ENCODE measurements at places on chromosomes 12 and 14. TPM values are rescaled to one million over a fixed set of nuclear protein-coding genes. Genes with fewer than 3 reads are reported as not detected.

GRCh38 chr14:102020058-102020971, 55.9 kb downstream of the DYNC1H1 start:
- peaks cover 87% of the 10 kb centered on the region for H3K36me3 ChIP-seq
- peaks cover 13% of the 10 kb centered on the region for H3K4me1 ChIP-seq
- peak overlapping the region; percentile 32 for H3K4me3 ChIP-seq
- DNase-seq: peak; percentile 51

DNA sequence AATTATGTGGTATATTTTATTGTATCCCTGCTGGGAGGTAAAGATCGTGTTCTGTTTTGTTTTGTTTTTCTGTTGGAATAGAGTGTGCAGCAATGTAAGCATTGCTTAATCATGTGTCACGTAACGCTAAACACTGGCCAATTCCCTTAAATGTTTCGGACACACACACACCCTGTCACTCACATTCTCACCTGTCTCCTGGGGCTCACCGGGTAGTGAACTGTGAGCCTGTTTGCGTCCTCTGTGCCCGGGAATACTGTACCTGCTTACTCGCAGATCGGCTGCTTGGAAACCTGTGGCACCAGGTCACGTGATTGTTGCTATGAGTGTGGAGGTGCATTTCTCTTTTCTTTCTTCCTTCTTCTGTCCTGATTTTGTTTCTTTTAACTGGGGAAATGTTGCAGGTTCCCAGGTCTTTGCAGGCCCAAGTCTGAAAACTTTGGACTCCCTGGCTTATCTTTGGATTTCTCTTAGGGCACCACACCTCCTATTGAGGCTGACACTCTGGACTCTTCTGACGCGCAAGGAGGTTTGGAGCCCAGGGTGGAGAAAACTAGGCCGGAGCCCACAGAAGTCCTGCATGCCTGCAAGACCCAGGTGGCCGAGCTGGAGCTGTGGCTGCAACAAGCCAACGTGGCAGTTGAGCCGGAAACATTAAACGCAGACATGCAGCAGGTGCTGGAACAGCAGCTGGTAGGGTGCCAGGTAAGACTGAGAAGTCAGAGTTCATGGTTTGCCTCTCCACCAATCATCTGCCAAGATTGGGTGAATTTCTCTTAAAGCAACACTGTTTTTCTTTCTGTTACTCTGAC, 181.1 kb downstream of the ESR2 start:
- no peak for DNase-seq
- no peaks in the 10 kb centered on the region for H3K4me1 ChIP-seq
- peaks cover 82% of the 10 kb centered on the region for H3K36me3 ChIP-seq
- no peak overlapping the region for H3K4me3 ChIP-seq

- peaks cover 18% of the 10 kb centered on the region for H3K36me3 ChIP-seq
- H3K4me3 ChIP-seq: no peak overlapping the region
- H3K4me1 ChIP-seq: peaks cover 14% of the 10 kb centered on the region
- H3K27ac ChIP-seq: peak overlapping the region; percentile 28
- DNase-seq: no peak
- H3K27me3 ChIP-seq: no peaks in the 10 kb centered on the region
Measured at GRCh38 chr12:47200446-47200845, 120.7 kb upstream of the AMIGO2 start.

GRCh38 chr12:93550748-93551611, 21.5 kb upstream of the SOCS2 start:
- no peak for DNase-seq
- H3K4me3 ChIP-seq: no peak overlapping the region
- no peaks in the 10 kb centered on the region for H3K4me1 ChIP-seq

GRCh38 chr14:67977434-67978034, 158.0 kb downstream of the RAD51B start:
- H3K36me3 ChIP-seq: no peaks in the 10 kb centered on the region
- no peaks in the 10 kb centered on the region for H3K27me3 ChIP-seq
- DNase-seq: no peak
- no peak overlapping the region for H3K4me3 ChIP-seq
- H3K27ac ChIP-seq: no peak overlapping the region

GRCh38 chr12:124833693-124834122, 30.0 kb downstream of the SCARB1 start:
- H3K4me1 ChIP-seq: no peaks in the 10 kb centered on the region
- no peaks in the 10 kb centered on the region for H3K27me3 ChIP-seq
- H3K4me3 ChIP-seq: no peak overlapping the region
- H3K36me3 ChIP-seq: no peaks in the 10 kb centered on the region
- DNase-seq: no peak
- no peak overlapping the region for H3K27ac ChIP-seq

- DNase-seq: no peak
- no peaks in the 10 kb centered on the region for H3K4me1 ChIP-seq
- H3K27ac ChIP-seq: no peak overlapping the region
- no peaks in the 10 kb centered on the region for H3K27me3 ChIP-seq
- no peaks in the 10 kb centered on the region for H3K36me3 ChIP-seq
Measured at GRCh38 chr14:76053572-76054355, 68.2 kb downstream of the IFT43 start.

- no peaks in the 10 kb centered on the region for H3K4me1 ChIP-seq
- H3K36me3 ChIP-seq: no peaks in the 10 kb centered on the region
- H3K4me3 ChIP-seq: no peak overlapping the region
- no peak for DNase-seq
- no peak overlapping the region for H3K27ac ChIP-seq
Measured at GRCh38 chr14:95255013-95255412, 64.7 kb downstream of the CLMN start.

- no peak overlapping the region for H3K4me3 ChIP-seq
- H3K27me3 ChIP-seq: no peaks in the 10 kb centered on the region
Measured at GRCh38 chr14:90641615-90642243, 174.5 kb downstream of the TTC7B start.

GRCh38 chr12:118704527-118705241, 276.7 kb upstream of the SRRM4 start:
- H3K27me3 ChIP-seq: no peaks in the 10 kb centered on the region
- no peak overlapping the region for H3K27ac ChIP-seq
- no peak for DNase-seq
- H3K36me3 ChIP-seq: no peaks in the 10 kb centered on the region
- H3K4me3 ChIP-seq: no peak overlapping the region

- H3K27ac ChIP-seq: no peak overlapping the region
- H3K4me1 ChIP-seq: no peaks in the 10 kb centered on the region
- H3K4me3 ChIP-seq: no peak overlapping the region
- H3K27me3 ChIP-seq: no peaks in the 10 kb centered on the region
- no peak for DNase-seq
Measured at GRCh38 chr12:109581856-109582255, 8.3 kb downstream of the MVK start.

- no peaks in the 10 kb centered on the region for H3K4me1 ChIP-seq
- no peak overlapping the region for H3K27ac ChIP-seq
- no peak for DNase-seq
- H3K27me3 ChIP-seq: no peaks in the 10 kb centered on the region
- H3K4me3 ChIP-seq: no peak overlapping the region
Measured at GRCh38 chr12:44148936-44149335, 313.1 kb downstream of the TMEM117 start.

- H3K27ac ChIP-seq: peak overlapping the region; percentile 72
- peak overlapping the region; percentile 22 for H3K4me3 ChIP-seq
- DNase-seq: no peak
- H3K27me3 ChIP-seq: no peaks in the 10 kb centered on the region
- peaks cover 30% of the 10 kb centered on the region for H3K4me1 ChIP-seq
Measured at GRCh38 chr12:111056618-111057521, 136.5 kb upstream of the MYL2 start.

GRCh38 chr12:92076101-92076500, 69.5 kb downstream of the BTG1 start:
- H3K27me3 ChIP-seq: no peaks in the 10 kb centered on the region
- peaks cover 22% of the 10 kb centered on the region for H3K4me1 ChIP-seq
- DNase-seq: no peak
- H3K36me3 ChIP-seq: no peaks in the 10 kb centered on the region

DNA sequence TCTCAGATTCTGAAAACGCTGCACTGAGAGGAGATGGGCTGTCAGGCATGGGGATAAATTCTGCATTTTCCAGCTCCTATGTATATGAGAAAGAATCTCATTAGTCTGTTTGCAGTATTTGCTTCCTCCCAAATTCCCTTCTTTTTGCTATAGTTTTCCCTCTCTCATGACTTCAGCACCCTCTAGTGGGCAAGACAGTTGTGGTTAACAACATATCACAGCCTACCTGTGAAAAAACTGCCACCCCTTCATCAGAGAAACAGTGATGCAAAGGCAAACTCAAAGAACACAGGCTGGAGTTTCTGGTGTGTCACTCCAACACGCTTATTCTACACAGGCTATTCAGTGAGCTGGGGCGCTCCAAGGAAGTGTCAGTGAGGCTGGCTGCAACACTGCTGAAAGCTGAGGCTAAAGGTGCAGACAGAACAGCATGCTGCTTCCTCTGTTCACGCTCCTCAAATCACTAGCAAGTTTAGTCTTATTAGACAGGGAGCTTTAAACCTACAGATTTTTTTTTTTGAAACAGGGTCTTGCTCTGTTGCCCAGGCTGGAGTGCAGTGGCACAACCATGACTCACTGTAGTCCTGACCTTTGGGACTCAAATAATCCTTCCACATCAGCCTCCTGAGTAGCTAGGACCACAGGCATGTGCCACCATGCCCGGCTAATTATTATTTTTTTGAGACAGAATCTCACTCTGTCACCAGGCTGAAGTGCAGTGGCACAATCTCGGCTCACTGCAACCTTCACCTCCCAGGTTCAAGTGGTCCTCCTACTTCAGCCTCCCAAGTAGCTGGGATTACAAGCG, 19.3 kb downstream of the ZC2HC1C start:
- peak; percentile 54 for DNase-seq
- H3K4me1 ChIP-seq: no peaks in the 10 kb centered on the region
- no peaks in the 10 kb centered on the region for H3K27me3 ChIP-seq

GRCh38 chr12:1504895-1505311, 89.5 kb downstream of the FBXL14 start:
- H3K36me3 ChIP-seq: no peaks in the 10 kb centered on the region
- H3K4me3 ChIP-seq: no peak overlapping the region
- H3K27me3 ChIP-seq: peaks cover 2% of the 10 kb centered on the region
- H3K27ac ChIP-seq: no peak overlapping the region
- H3K4me1 ChIP-seq: peaks cover 4% of the 10 kb centered on the region

GRCh38 chr14:33206981-33207380, 268.3 kb downstream of the NPAS3 start:
- no peak overlapping the region for H3K4me3 ChIP-seq
- H3K27ac ChIP-seq: no peak overlapping the region
- H3K27me3 ChIP-seq: no peaks in the 10 kb centered on the region
- DNase-seq: no peak

GRCh38 chr14:59424341-59425071, 40.7 kb downstream of the GPR135 start:
- H3K4me3 ChIP-seq: no peak overlapping the region
- H3K27me3 ChIP-seq: peaks cover 2% of the 10 kb centered on the region
- no peaks in the 10 kb centered on the region for H3K4me1 ChIP-seq
- H3K36me3 ChIP-seq: no peaks in the 10 kb centered on the region
- H3K27ac ChIP-seq: no peak overlapping the region

GRCh38 chr14:22718091-22718490, 48.4 kb upstream of the OXA1L start:
- H3K4me1 ChIP-seq: no peaks in the 10 kb centered on the region
- no peak overlapping the region for H3K4me3 ChIP-seq
- no peaks in the 10 kb centered on the region for H3K36me3 ChIP-seq
- no peak overlapping the region for H3K27ac ChIP-seq
- DNase-seq: no peak
- peaks cover 19% of the 10 kb centered on the region for H3K27me3 ChIP-seq

- no peak overlapping the region for H3K4me3 ChIP-seq
- peaks cover 21% of the 10 kb centered on the region for H3K36me3 ChIP-seq
- H3K4me1 ChIP-seq: no peaks in the 10 kb centered on the region
- no peaks in the 10 kb centered on the region for H3K27me3 ChIP-seq
- DNase-seq: no peak
Measured at GRCh38 chr12:25106818-25107217, 88.1 kb downstream of the DNAI7 start.

- no peaks in the 10 kb centered on the region for H3K27me3 ChIP-seq
- no peak overlapping the region for H3K4me3 ChIP-seq
- H3K36me3 ChIP-seq: no peaks in the 10 kb centered on the region
- no peak overlapping the region for H3K27ac ChIP-seq
- no peak for DNase-seq
- no peaks in the 10 kb centered on the region for H3K4me1 ChIP-seq
Measured at GRCh38 chr14:75926431-75927115, 55.2 kb downstream of the TGFB3 start.

GRCh38 chr12:48542300-48542928, 17.0 kb downstream of the OR8S1 start:
- H3K4me1 ChIP-seq: no peaks in the 10 kb centered on the region
- H3K27ac ChIP-seq: no peak overlapping the region
- peak; percentile 32 for DNase-seq
- no peaks in the 10 kb centered on the region for H3K27me3 ChIP-seq
- no peak overlapping the region for H3K4me3 ChIP-seq
- no peaks in the 10 kb centered on the region for H3K36me3 ChIP-seq

- no peak overlapping the region for H3K4me3 ChIP-seq
- H3K4me1 ChIP-seq: no peaks in the 10 kb centered on the region
- no peak overlapping the region for H3K27ac ChIP-seq
- DNase-seq: no peak
Measured at GRCh38 chr12:48545833-48546469, 20.5 kb downstream of the OR8S1 start.

DNA sequence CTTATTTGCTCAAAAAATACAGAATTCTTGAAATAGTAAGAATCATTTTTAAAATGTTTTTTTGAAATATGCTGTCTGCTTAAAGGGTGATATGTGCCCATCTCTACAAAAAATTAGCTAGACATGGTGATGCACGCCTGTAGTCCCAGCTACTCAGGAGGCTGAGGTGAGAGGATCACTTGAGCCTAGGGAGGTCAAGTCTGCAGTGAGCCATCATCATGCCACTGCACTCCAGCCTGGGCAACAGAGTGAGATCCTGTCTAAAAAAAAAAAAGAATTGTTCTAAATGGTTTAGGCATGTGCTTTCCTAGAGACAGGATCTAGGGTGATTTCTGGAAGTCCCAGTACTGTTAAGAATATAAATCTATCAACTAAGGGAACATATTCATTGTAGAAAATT, 75.6 kb upstream of the HECTD1 start:
- H3K4me1 ChIP-seq: no peaks in the 10 kb centered on the region
- no peak overlapping the region for H3K27ac ChIP-seq
- no peaks in the 10 kb centered on the region for H3K27me3 ChIP-seq
- no peak for DNase-seq

The DIO2 gene
- not detected for total RNA-seq

The GIT2 gene
- 95.3 TPM for total RNA-seq

The CLEC2D gene
- total RNA-seq: 219 TPM

The MGST1 gene
- 1.2 TPM for total RNA-seq

The TMEM229B gene
- 12.3 TPM for total RNA-seq

The ERP27 gene
- 25.4 TPM for total RNA-seq

The ATF1 gene
- 30.6 TPM for total RNA-seq

The CD163 gene
- not detected for total RNA-seq

The IGFBP6 gene
- total RNA-seq: not detected

The TBC1D30 gene
- 0.12 TPM for total RNA-seq

The ATP23 gene
- 4.8 TPM for total RNA-seq
